Muscle of leg (tissue), 16 donors: ENCODE measurements at places on chromosomes 12 and 14. TPM values are rescaled to one million over a fixed set of nuclear protein-coding genes. Genes with fewer than 3 reads are reported as not detected.

DNA sequence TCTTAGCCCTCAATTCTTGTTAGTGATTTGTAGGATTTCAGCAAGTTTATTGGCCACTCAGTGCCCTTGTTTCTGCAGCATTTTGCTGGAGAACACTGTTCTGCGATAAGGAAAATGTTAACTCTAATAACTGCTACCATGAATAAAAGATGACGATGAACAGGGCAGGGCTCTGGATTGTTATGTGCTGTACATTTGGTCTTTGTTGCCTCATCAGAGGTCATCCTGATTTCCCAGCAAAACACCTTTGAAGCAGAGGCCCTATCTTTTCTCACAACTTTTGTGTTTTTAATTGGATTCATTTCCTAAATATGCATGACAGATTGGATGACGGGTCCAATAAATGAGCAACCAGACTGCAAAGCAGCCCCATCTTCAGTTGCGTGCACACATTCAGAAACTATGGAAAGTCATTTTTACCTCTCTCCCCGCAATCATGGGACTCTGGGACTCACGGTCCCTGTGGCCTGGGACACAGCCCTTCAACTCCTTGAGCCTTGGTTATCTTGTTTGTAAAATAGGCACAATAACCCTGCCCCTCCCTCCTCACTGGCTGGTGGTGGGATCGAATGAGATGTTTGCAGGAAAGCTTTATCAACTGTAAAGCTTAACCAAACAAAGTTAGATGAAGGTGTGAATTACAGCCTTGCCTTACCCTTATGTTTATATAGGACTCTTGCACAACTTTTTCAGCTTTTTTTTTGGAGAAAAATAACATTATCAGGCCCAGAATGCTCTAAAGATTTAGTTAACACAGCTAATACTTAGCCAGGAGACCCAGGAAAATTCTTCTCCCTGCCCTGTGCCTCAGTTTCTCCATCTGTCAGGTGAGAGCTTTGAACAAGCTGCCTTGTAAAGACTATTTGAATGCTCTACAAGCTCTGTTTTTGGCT is 45.4 kb downstream of the RPH3A start:
- DNase-seq = no peak

- DNase-seq = no peak
Measured at GRCh38 chr14:82759656-82760055, 1226.0 kb upstream of the SEL1L start.

DNA sequence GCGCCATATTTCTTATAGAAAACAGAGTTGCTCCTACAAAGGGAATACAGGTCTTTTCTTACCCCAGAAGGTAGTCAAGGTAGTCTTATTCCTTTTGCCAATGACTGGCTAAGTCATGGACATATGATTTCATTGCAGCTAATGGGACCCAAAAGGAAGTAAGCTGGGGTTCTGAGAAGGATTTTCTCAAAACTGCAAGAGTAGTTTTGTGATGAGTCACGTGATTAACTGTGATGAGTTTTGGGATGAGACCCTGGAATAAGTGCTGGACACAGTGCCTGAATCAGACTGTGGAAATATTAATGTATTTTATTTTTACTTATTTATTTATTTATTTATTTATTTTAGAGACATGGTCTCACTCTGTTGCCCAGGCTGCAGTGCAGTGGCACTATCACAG is 13.4 kb upstream of the NIN start:
- no peak for DNase-seq

Gene MYH6
- 4.4 TPM for polyA plus RNA-seq

GRCh38 chr14:50222055-50222613 is 9.2 kb downstream of the SOS2 start:
- no peak for DNase-seq

DNA sequence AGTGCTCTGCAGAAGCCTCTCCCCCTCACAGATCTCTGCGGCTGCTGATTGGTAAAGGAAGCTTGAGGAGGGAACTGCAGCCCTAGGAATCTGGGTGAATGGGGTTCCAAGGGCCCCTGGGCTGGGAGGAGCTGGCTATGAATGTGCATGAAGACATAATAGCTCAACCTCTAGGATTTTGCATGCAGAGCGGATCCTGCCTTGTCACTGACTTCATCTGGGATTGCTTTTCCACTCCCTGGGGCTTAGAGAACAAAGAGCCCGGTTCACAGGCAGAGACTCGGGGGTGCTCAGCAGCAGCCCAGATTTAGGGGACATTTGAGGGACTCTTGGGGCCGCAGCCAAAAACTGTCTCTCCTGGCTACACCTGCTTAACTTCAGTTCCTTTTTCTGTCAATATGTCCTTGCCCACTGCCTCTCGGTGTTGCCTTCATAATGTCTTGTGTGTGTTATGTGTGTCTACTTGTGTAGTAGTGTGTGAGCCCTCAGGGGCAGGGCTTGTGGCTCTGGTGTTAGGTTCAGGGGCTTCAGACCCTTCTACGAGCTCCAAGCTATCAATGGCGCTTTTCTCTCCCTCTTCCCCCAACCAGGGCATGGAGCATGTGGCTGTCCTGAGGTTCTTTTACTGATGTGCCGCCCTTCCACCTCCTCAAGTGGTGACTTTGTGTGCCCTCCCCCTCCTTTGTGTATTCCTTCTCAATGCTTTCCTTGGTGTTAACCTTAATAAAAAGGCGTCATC is 1.9 kb downstream of the CCDC184 start:
- no peak for DNase-seq

GRCh38 chr14:68880581-68881105 is 87.8 kb upstream of the ZFP36L1 start:
- no peak for DNase-seq

GRCh38 chr12:106644335-106645073 is 61.7 kb downstream of the RFX4 start:
- DNase-seq = no peak

- DNase-seq = peak; percentile 65
Measured at GRCh38 chr12:110370732-110371231, 32.7 kb downstream of the ANAPC7 start.

Gene CSAD
- 16.2 TPM for polyA plus RNA-seq

DNA sequence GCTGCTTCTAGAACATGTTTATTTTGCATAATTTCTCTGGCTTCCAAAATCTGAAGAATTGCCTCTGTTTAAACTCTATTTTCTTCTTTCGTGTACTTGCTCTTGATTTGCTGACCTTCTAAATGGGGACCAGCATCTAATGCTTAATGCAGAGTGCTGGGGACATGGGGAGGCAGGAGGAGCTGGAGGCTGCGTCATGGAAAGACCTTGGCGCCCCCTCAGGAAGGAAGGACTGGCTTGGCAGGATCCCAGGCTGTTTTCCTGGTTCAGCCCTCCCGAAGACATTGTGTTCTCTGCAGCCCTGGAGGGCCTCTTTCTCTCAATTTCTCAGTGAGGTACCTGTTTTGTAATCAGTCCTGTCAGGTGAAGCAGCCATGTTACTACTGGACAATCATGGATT is 5.5 kb downstream of the PRKCH start:
- peak; percentile 71 for DNase-seq

DNA sequence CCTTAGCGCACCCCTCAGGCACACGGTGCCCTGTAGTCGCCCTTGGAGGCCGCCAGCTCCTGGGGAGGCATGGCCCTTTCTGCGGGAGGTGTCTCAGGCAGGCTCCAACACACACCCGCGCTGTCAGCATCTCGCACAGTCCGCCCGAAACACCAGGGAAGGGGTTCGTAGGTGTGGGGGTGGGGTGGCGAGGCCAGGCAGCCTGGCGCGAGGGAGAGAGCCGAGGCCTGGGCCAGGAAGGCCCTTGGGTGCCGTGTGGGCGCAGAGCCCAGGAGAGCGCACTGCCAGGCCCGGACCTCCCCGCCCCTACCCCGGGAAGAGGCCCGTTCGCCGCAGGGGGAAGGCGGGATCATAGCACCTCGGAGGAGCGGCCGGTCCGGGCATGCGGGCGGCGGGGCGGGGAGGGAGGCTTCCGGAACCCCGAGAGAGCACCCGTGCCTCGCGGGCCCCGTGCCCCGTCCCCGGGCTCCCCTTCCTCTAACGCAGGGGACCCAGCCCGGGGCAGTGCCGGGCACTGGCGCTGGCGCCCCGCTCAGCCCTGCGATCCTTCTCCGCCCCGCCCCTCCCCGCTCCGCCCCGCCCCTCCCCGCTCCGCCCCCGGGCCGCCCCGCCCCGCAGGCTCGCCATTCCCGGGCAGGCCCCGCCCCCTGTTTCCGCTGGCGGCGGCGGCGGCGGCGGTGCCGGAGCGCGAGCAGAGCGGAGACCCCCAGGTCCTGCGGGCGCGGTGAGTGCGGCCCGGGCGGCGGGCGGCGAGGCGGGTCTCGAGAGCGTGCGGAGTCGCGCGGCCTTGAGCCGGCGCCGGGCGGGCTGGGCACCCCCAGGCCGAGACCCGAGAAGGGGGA is at the start of gene TSPAN9:
Gene TSPAN9 (plus strand): TSS at position 650 of the 842 bp plus-strand sequence. CDS start 123,815 bp downstream, outside the sequence.
- peak; percentile 79 for DNase-seq

DNA sequence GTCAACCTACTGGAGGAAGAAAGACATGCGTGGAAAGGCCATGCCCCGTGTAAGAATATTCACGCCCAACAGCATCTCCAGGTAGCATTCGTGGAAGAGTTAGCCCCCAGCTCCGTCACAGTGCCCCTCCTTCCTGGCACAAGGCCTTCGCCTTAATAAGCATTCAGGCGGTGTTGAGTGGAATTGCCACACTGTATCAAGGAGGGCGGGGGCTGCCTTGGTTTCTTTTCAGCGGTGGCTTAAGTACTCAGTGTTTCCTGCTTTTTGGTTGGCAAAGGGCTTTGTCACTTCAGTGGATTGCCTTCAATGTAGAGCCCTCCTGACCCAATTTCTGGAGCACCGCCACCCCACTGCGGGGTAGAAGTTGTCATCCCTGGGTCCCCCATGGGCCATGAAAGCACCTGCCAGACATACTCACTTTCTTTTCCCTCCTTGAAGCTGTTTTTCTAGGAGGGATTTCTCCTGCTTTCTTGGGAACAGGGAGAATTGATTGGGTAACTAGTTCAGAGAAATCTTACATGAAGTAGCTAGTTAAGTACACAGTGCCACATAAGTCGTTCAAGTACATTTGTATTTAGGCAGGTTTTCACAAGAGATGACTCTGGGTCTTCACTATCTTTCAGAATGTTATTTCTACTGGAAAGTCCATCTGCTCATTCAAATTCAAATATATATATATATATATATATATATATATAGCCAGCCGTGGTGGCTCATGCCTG is 65.5 kb upstream of the STON2 start:
- no peak for DNase-seq

Gene KLHDC1
- polyA plus RNA-seq = 4.7 TPM

- DNase-seq = peak; percentile 30
Measured at GRCh38 chr12:88419794-88420193, 160.5 kb downstream of the KITLG start.

GRCh38 chr12:6962285-6963015 is 8.0 kb downstream of the PHB2 start:
- no peak for DNase-seq

Gene NPAS3
- polyA plus RNA-seq = 5.1 TPM

DNA sequence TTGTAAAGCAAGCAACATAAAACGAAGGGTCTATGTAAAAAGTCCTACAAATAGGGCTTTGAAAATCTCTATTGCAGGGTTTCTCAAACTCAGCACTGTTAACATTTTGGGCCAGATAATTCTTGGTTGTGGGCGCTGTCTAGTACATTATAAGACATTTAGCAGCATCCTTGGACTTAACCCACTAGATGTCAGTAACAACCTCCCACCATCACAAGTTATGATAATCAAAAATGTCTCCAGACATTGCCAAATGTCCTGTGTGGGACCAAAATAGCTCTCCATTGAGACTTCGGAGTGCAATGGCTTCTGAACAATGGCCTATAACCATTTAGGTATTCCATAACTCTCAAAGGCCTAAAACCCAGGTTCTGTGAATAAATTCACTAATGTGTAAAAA is 22.9 kb upstream of the DHRS7 start:
- peak; percentile 34 for DNase-seq

Gene PTPRO
- polyA plus RNA-seq = 1.3 TPM

GRCh38 chr12:96020314-96021003 is 14.9 kb downstream of the LTA4H start:
- DNase-seq = peak; percentile 19

Gene PLEKHG7
- polyA plus RNA-seq = 0.55 TPM

GRCh38 chr14:94306047-94306978 is 13.2 kb upstream of the SERPINA10 start:
- no peak for DNase-seq

- no peak for DNase-seq
Measured at GRCh38 chr12:32987512-32987911, 90.9 kb upstream of the PKP2 start.

Gene TAS2R9
- not detected for polyA plus RNA-seq

Gene ABCD2
- polyA plus RNA-seq = 0.06 TPM

Gene TTC9
- 6.8 TPM for polyA plus RNA-seq

DNA sequence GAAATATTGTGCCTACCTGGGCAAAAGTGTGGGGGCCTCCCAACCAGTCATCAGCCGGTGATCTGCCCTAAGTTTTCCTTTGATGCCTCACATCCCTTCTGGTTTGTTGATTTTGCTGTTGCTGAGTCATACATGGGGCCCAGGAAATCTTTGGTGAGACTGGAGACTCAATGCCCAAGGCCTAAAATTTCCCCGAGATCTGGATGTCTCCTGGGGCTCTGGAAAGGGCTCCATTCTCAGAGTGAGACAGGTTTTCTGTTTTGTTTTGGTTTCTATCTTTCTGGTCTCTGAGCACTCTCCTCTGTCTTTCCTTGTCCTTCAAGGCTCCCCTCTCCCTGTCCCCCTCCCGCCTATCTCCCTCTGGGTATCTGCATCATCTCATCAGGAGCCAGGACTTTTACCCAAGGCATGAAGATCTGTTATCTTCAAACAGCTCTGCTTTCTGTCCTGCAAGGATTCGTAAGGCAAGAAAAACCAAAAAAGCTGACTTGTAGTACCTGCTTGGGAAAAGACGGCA is 152.8 kb upstream of the MAX start:
- DNase-seq = no peak

DNA sequence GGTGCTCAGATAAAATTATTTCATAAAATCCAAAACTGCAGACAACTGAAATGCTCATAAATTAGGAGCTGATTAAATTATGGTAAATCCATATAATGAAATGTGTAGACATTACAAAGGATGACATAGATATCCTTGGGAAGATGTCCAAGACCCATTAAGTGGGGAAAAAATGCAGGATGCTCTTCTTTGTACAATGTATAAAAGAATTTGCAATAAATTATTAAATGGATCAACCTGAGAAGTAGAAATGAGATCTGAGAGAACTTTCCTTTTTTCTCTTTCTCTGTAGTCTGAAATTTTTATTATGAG is 336.4 kb upstream of the E2F7 start:
- DNase-seq = peak; percentile 8

Gene HOXC4
- polyA plus RNA-seq = 16.2 TPM

- DNase-seq = no peak
Measured at GRCh38 chr12:12427568-12427967, 70.7 kb downstream of the BORCS5 start.

- peak; percentile 40 for DNase-seq
Measured at GRCh38 chr14:87186737-87187136, 806.2 kb downstream of the GALC start.

Gene NANOG
- polyA plus RNA-seq = not detected

Gene FOXM1
- 24.2 TPM for polyA plus RNA-seq

DNA sequence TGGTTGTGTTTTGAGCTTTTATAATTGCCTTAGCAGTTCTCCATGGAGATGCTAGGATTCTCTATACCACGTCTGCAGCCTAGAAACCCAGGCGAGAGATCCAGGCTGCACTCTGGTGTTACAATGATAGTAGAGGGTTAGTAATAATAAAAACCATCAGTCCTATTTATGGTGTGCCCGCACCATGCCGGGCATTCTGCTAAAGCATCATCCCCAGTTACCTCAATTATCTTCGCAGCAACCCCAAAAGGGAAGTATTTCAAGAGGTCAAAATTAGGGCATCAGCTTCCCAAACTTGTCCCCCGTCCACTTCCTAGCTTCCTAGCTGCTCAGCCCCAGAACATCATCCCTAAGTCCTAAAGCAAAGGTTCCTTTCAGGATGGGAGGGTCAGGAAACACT is 3.2 kb downstream of the SYNE3 start:
- DNase-seq = no peak
